MM.1S (cell line): ENCODE measurements at places on chromosomes 2 and 18.

- no peak for DNase-seq
Observed at GRCh38 chr2:3341336-3341735, 36.3 kb downstream of the EIPR1 start.

DNA sequence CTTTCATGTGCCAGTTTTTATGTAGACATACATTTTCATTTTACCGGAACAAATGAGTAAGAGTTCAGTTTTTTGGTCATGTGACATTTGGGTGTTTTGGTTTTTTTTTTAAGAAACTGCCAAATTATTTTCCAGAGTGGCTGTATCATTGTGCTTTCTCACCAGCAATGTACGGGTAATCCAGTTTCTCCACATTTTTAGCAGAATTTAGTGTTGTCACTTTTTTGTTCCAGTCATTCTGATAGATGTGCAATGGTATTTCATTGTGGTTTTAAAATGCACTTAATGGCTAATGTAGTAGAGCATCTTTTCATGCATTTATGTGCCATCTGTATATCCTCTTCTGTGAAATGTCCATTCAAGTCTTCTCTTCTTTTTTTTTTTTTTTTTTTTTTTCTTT lies 126.5 kb upstream of the FBXO11 start:
- DNase-seq: no peak

DNA sequence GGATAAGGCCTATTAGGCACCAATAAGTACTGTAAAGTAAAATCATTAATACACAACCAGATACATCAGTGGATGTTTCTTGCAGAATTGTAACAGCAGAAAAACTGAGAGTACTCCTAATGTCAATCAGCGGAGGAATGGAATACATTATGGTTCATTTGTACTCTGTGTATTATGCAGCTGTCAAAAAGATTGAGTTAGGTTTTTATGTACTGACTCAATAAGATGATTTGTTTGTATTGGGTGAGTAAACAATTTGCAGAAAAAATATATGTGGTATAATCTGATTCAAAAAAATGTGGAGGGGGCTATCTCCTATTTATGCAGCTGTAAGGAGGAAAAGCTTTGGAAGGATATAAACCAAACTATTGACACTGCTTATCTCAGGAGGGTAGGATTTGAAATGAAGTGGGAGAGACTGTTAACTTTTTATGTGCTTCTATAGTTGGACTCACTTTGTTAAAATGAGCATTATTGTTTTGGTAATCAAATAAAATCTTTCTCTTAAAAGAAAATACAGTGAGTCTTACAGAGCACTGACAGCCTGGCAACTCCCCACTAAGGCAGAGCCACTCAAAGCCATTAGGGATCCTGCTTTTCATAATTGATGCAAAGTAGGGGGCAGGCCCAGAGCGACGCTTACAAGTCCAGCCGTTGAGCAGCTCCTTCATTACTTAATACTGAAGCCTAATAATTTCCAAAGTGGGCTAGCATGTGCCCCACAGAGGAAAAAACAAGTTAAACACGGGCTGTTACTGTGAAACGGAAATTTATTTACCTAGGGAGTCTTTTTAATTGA lies 168.8 kb downstream of the PHLPP1 start:
- DNase-seq: no peak

GRCh38 chr2:101967826-101968513 lies 23.8 kb upstream of the IL1R2 start:
- no peak for DNase-seq

- no peak for DNase-seq
Observed at GRCh38 chr2:11346023-11346482, 1.6 kb upstream of the ROCK2 start.
